ENCODE measurements at places on chromosomes 3 and 15.

- no peak for DNase-seq
Measured at GRCh38 chr3:156396851-156397250, 158.1 kb downstream of the SSR3 start.

GRCh38 chr3:59268170-59268569 is 218.3 kb upstream of the CFAP20DC start:
- DNase-seq, result no peak

DNA sequence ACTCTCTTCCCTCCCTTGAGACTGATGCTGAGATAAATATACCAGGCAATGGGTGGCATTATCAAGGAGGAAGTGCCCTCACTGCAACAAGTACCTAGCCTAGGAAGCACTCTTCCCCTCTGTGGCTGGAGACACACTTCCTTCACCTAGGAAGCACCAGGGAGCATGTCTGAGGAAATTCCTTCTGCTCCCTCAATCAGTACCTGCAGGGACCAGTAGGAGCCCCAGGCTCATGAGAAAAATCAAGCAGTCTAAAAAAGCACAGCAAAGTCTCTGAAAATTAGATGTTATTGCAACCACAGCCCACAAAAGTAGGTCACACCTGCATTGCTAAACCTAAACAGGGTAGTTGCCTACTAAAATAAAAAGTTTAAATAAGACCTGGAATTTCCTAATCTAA is 78.2 kb upstream of the TRPM1 start:
- DNase-seq, result no peak

DNA sequence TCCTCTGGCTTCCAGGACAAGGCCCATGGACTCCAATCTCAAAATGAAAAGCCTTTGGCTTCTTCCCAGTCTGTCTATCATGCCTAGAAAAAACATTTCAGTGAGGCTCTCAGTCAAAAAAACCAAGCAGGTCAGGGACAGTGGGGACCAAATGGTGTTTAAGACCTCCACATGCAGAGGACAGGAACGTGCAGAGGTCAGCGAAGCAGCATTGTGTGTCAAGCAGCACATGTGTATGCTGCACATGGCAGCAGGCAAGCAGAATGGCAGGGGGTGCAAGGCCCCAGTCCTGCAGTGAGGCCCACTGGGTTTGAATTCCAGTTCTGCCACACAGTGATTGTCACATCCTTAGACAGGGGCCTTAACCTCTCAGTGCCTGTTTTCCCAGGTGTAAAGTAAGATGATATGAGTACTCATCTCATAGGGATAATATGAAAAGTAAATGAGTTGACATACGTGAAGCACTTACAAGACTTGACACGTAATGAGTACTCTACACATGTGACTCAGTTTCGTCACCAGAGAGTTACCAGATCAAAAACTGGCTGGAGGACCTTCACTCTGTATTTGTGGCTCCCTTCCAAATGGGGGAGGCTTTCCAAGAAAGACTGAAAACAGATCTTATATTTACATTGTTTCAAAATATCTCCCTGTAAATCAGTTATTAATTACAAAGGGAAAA is 11.2 kb downstream of the STIMATE start:
- DNase-seq, result no peak

- DNase-seq, result no peak
Measured at GRCh38 chr3:173479301-173479700, 81.8 kb downstream of the NLGN1 start.

GRCh38 chr3:43608751-43609150 is 13.1 kb downstream of the ANO10 start:
- DNase-seq, result no peak

DNA sequence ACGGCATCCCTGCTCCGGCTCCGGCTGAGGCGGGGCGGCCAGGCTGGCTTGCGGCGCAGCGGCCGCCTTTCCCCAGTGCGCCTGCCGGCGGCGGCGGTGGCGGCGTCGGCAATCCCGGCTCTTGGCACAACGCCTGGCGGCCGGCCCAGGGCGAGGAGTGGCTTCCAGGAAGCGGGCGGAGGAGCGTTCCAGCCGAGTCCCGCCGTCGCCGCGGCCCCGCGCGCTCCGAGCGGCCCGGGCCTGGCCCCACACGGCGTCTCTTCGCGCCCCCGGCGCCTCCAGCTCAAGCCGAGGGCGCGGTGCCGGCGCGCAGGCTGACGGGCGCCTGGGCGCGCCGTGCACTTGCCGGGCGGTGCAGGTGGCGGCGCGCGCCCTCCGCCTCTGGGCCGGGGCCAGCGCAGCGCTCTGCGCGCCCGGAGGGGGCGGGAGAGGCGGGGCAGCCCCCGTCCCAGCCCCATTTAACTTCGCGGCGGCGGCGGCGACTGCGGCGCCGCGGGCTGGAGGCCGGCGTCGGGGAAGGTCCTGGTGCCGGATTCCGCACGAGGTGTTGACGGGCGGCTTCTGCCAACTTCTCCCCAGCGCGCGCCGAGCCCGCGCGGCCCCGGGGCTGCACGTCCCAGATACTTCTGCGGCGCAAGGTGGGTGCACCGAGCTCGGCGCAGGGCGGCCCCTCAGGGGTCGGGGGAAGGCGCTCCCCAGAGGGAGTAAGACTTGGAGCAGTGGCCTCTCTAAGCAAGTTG is at the start of gene ADAMTSL3:
ADAMTSL3 (plus strand) TSS at position 485 of the 740 bp plus-strand sequence. CDS start 1,639 bp downstream, outside the sequence.
- DNase-seq, result no peak
